ENCODE measurements at places on chromosomes 7 and 10.

- no peak for DNase-seq
Measured at GRCh38 chr7:44218418-44219201, 17.8 kb downstream of the YKT6 start.

DNA sequence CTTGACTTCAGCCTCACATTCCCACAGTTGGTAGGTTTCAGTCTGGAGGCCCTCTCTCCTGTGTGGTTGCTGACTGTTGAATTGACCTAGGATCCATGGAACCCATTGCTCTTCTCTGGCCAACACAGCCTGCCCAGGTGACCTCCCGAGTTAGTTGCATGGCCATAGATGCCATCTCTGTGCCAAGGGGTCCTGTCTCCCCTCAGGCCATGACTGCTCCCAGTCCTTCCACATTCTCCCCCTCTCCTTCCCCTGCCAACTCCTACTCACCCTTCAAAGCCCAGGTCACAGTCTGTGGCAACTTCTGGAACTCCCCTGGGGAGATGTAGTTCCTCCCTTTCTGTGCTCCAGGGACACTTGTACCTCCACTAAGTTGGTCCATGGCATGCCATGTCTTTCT, 67.3 kb upstream of the GRB10 start:
- no peak for DNase-seq

DNA sequence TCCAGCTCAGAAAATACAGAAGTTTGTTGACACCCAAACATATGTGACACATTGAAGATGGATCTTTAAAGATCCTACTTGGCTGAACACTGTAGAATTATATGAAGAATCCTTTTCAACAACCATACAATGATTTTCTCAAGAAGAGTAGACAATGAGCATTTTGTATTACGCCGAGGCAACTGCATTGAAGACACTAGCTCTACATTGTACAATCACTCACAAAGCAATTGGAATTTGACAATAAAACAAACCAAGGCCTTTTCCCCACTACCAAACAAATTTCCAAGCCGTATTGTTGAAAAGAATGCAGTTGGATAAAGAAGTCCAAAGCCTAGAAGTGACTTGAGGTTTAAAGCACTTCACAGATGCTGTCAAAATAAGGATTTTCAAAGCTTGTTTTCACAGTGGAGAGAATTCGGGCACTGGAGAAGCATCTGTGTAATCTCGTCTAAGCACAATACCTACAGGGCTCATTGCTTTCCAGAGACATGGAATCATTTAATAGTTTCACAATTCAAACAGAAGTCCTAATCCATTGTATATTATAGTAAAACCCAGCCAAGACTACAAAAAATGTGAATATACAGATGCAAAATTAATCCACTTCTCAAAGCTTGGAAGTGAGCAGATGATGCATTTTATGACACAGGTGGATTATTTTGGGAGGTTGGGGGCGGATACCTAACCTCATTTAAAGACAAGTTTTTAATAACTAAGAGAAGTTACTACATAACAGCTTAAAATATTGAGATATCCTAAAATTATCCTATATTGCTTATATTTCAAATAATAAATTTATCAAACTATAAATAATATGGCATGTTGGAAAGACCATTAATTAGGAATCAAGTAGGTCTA, 78.6 kb downstream of the SORCS1 start:
- DNase-seq = no peak

DNA sequence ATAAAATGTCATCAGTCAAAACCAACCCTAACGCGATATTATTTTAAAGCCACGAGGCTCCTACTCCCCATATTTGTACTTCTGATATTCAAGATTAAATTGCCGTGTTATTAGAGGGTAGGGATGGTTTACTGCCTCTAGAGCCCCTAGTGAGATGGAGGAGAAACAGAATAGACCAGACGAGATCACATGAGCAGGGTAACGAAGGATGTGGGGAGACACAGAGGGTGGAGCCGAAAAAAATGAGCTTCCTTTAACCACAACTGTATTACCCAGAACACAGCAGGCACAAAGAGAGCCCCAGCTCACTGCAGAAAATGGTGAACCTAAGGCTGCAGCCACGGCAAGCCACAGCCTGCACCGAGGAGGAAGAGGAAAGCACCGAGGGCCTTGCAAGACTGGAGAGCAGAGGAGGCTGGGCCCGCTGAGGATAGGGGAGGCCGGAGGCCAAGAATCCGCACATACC, 14.3 kb downstream of the ZC3HAV1 start:
- no peak for DNase-seq
